ENCODE measurements at places on chromosomes 2 and 18. TPM values are rescaled to one million over a fixed set of nuclear protein-coding genes. Genes with fewer than 3 reads are reported as not detected.

OTOS gene
- total RNA-seq = not detected

DNA sequence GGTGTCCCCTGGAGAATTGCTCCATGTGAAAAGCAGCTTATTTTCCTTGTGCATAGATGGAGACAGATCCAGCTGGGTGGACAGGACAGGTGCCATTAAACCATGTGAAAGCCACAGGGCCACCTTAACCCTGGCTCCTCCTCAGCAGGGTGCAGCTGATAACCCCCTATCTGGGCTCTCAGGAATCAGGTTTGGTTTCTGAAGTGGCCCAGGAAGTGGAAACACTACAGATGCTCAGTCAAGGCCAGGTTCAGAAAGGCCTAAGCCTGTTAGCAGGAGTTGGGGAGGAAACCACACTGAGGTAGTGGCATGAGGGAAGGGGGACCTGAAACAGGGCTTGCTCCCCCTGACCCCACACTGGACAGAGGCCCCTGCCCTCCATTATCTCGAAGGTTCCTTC lies 217.0 kb downstream of the SPP2 start:
- DNase-seq = no peak

GRCh38 chr2:37871456-37872191 lies 53.5 kb upstream of the RMDN2 start:
- peak; percentile 66 for DNase-seq

GRCh38 chr2:196963961-196964360 lies 37.5 kb upstream of the PGAP1 start:
- no peak for DNase-seq

PJVK gene
- total RNA-seq = 14.6 TPM

UCN gene
- 2.8 TPM for total RNA-seq

GRCh38 chr2:15348636-15349035 lies 212.5 kb downstream of the NBAS start:
- no peak for DNase-seq

DNA sequence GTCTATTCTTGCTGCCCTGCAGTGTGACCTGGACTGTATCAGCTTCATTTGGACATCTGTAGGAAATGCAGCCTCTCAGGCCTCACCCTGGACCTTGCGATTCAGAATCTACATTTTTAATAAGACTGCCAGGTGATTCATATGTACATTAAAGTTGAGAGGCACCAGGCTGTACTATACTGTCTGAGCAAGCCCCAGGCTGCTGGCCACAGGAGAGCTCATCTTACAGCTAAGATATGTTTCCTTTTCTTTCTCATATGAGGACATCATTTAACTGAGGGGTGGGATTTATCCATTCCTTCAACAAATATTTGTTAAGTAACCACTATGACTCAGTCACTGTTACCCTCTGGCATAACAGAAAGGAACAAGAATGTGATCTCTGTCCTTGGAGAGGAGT lies 78.2 kb upstream of the GCFC2 start:
- DNase-seq = no peak

DNA sequence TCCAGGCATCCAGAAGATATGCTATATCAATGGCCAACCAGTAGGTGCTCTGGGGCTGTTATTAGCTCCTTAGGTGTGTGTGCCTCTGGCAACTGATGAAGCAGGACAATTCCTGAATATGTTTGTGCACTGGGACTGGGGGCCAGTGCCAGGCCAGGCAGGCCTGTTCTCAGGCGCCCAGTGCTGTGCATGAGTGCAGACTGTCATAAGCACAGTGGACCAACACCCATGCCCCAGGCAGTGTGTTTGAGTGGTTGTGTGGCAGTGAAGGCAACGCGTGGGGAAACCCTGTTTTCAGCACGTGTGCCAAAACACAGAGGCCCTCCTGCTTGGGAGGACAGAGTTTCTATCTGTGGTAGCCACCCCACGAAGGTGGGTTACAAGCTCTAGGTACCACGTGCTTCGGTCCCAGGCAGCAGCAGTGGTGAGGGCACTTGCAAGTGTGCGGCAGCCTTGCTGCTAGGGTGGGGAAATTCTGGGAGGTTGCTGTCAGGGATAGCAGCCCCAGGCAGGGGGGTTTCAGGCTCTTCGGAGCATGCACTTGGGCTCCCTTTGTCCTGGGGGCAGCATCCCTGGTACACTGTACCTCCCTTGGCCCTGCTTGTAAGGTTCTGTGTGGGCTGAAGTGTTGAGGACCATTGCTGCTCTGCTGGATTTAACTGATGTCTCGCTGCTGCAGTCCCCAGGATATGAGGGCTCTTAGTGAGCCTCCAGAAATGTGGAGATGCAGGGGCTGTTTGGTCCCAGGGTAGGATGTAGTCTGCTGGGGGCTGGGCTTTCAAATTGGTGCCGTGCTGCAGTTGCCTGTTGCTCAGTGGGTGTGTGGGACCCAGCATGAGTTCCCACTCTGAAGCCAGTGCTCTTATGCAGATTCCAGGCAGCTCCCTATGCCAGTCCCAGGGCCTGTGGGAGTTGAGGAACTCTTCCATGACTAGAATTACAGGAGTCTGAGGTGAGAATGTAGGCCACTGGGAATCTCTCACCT lies 280.9 kb downstream of the RPRM start:
- no peak for DNase-seq

DNA sequence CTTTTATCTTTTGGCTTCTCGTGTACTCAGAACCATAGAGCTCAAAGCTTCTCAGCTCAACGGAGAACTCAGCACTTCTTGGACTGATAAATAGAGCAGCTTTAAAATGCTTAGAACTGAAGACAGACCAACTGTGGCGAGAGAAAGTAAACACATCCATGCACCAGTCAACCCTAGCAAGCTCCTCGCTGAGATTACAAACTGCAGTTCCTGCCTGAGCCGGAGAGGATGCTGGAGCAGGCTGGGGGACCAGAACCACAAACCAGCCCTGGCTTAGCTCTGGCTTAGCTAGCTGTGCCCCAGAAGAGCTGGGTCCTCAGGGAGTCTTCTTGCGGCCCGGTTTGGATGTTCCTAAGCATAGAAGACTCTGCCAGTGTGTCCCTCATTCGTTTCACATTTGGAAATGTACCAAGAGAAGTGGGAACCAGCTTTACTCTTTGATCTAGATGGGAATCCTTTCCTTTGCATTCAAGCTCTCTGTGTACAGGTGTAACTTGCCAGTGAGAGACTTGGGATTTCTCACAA lies 5.6 kb downstream of the PAX8 start:
- DNase-seq = no peak

DNA sequence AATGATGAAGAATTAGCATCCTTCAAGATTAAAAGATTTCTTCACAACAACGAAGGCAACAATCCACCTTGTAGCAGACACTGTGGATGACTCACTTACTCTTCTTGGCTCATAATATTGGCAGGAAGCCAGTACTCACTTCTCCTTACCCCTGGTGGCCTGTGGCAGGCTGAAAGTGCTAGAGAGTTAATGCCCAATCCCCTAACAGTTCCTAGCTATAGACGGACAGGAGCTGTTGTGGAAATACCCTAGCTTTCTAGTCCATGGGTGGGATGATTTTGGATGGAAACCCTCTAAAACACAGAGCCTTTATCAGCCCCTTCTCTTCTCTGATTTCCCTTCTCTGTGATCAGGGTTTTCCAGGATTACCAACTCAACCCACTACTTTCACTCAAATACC lies 128.6 kb upstream of the NYAP2 start:
- DNase-seq = peak; percentile 55

MOGAT1 gene
- total RNA-seq = 0.35 TPM

GRCh38 chr2:25320077-25320476 lies 21.6 kb downstream of the DNMT3A start:
- DNase-seq = no peak

- peak; percentile 44 for DNase-seq
Observed at GRCh38 chr2:18900691-18901141, 311.3 kb upstream of the NT5C1B start.

DNA sequence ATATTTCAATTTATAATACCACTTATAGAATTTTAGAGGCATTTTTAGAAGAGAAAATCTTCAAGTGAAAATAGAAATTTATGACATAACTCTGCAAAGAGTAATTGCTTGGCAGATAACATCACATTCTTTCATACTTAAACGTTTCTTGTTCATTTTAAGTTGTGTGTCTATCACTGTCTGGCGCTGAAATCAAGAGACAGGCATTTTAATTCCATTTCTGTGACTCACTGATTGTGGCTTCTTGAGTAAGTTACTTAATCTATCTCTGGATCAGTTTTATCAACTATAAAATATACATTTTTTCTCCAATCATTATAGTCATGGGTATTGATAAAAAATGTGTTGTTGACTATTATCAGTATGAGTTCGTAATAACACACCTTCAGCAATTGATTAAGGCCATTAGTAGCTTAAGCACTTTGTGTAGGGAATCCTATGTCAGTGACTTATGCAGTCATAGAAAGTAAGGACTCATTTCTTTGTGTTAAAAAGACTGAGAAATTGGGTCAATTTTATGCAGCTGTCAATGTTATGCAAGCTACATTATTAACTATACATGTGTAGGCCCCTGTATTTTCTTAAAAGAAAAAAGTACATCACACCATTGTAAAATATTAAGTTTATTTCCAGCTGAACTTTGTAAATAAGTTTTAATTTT lies 497.3 kb downstream of the CCDC85A start:
- no peak for DNase-seq

ANKRD62 gene
- 0.20 TPM for total RNA-seq

GRCh38 chr2:216698293-216698692 lies 2.9 kb upstream of the IGFBP5 start:
- DNase-seq = no peak

DNA sequence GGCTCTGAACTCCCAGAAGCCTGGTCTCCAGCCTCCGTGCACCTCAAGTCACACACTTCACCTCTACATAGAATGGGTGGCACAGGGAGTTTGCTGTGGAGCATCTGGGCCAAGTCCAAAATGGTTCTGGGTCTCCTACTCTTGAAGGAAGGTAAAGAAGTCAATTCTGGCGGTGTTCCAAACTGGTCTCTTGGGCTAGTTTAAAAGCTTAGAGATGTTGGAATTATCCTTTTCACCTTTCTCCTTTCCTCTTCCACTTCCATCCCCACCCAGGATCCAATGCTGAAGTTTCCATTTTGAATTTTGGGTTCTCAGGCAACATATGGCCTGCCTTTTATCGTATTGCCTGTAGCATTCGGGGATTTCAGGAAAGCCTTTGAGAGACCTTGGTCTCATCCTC lies 325.2 kb downstream of the PDE11A start:
- DNase-seq = no peak

GRCh38 chr2:65228263-65228750 lies 676 bp downstream of the ACTR2 start:
- no peak for DNase-seq

DCDC2C gene
- not detected for total RNA-seq

DNA sequence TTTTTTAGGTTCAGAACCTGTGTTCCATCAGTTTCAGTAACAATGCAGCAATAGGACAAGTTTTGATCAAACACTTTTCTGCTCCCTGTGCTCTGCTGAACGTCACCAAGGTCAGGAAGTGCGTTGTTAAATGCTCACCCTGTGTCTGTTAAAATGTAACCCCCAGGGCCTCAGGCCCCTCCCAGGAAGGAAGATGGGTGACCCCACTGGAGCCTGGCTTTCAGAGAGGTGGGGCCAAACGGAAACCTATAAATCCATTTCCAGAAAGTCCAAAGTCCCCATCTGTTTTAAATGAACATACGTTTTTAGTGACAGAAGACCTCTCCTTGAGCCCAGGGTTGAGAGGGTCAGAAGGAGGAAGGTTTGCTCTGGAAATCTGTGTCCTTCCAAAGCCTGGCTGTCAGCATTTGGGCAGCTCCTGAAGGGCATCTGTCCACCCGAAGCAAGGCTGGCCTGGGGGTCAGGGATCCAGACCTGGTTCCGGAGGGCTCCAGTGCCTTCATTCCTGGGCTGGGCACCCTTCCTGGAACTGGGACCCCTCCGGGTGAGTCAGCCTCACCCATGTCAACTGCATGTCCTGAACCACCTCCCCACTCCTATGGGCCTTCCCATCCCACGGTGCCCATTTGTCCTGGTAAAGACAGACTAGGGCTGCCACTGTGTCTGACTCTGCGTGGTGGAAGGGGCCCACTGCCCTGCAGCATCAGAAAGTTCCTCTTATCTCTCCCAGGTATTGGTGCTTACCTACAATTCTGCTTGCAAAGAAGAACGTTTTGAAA lies 117.4 kb upstream of the COPS8 start:
- DNase-seq = no peak

GRCh38 chr2:128145651-128146050 lies 54.7 kb downstream of the UGGT1 start:
- no peak for DNase-seq

GRCh38 chr2:4831751-4832150 lies 860.4 kb upstream of the SOX11 start:
- DNase-seq = no peak

DNA sequence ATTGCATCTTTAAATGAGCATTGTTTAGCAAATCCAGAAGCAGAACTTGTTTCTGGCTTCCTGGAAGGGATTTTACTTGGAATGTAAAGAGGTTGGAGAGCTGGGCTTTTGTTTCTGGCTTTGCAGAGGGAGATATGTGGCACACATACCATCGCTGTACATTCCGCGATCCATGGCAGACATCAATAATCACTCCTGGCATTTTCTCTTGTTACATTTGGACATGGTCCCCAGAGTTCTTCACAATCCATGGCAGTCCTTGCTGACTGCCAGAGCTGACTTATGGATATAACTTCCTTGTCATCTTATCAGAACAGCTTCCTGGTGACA lies 445.6 kb upstream of the SPRED2 start:
- no peak for DNase-seq

DNA sequence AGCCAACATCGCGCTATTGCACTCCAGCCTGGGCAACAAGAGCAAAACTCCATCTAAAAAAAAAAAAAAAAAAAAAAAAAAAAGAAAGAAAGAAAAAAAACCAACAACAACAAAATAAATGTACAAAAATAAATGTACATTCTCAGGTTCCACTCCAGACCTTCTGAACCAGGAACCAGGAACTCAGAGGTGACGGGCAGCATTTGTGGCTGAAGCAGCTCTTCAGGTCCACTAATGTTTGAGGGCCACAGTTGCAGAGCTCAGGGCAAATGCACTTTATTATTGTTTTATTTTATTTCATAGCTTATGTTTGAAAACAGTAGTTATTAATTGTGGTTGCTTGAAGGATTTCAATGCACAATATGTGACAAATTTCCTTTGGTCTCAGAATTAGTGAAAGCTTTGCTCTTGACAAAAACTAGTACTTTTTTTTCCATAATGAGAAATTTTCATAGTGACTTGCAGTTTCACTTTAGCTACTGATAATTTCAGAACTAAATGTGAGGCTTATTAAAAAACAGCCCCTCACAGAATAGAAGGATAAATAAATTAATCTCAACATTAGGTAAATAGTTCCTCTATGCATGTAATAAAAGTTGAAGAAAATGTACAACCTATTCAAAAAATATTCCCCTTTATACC lies 378.4 kb upstream of the SPHKAP start:
- no peak for DNase-seq

HOXD8 gene
- total RNA-seq = 0.39 TPM

MOCOS gene
- 30.4 TPM for total RNA-seq

ADCY3 gene
- 46.3 TPM for total RNA-seq

GRCh38 chr2:46993501-46993900 lies 77.9 kb upstream of the MCFD2 start:
- no peak for DNase-seq

- DNase-seq = no peak
Observed at GRCh38 chr18:57077786-57078552, 68.9 kb upstream of the BOD1L2 start.

GCG gene
- not detected for total RNA-seq

SERPINB12 gene
- not detected for total RNA-seq

CXCR1 gene
- total RNA-seq = not detected

GRCh38 chr2:38791744-38792143 lies 13.7 kb downstream of the GEMIN6 start:
- no peak for DNase-seq

SMAD4 gene
- 60.7 TPM for total RNA-seq

- no peak for DNase-seq
Observed at GRCh38 chr2:168203762-168204693, 43.4 kb downstream of the STK39 start.

- no peak for DNase-seq
Observed at GRCh38 chr18:76351961-76352581, 143.0 kb downstream of the ZNF516 start.
